ENCODE measurements at places on chromosomes 4 and X.
A peak's percentile ranks its signal among the peaks of the same experiment; 100 is the strongest.

- DNase-seq = no peak
Observed at GRCh38 chr4:139872274-139872673, 206.7 kb downstream of the MGST2 start.

- no peak for DNase-seq
Observed at GRCh38 chr4:185870366-185870765, 58.4 kb upstream of the SORBS2 start.

DNA sequence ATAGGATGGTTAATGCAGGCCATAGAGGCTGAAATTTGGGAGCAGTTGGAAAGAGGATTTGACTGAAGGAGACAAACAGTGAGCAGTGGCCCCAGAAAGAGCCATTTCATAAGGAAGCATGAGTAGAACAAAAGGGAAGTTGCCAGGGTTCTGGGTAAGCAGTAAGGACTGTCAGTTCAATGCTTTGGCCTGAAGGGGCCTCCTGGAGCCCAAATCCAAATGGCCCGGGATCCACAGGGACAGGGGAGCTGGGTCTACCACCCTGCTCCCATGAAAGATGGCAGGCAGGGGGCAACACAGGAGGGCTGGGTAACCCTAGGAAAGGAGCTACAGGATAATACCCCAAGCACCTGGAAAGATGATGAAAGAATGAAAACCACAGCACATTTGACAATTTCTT, 4.1 kb upstream of the INTS6L start:
- DNase-seq = peak; percentile 9

GRCh38 chr4:186782302-186782701, 58.6 kb upstream of the FAT1 start:
- DNase-seq = no peak

DNA sequence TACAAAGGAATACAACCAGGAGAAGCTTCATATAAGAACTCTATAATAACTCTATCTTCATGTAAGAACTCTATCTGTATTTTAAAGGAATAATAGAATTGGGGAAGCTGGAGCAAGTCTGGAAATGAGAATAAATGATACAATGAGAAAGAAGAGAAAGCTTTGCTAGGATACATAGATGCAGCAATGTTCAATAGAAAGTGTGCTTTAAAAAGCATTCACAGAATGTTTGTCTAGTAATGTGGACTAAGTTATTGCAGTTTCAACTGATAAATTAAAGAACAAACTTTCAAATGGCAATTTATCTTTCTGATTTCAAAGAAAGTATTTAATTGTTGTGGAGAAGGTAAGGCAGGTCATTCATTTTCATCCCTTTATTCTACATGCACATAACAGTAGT, 104.9 kb downstream of the TTC29 start:
- DNase-seq = no peak

DNA sequence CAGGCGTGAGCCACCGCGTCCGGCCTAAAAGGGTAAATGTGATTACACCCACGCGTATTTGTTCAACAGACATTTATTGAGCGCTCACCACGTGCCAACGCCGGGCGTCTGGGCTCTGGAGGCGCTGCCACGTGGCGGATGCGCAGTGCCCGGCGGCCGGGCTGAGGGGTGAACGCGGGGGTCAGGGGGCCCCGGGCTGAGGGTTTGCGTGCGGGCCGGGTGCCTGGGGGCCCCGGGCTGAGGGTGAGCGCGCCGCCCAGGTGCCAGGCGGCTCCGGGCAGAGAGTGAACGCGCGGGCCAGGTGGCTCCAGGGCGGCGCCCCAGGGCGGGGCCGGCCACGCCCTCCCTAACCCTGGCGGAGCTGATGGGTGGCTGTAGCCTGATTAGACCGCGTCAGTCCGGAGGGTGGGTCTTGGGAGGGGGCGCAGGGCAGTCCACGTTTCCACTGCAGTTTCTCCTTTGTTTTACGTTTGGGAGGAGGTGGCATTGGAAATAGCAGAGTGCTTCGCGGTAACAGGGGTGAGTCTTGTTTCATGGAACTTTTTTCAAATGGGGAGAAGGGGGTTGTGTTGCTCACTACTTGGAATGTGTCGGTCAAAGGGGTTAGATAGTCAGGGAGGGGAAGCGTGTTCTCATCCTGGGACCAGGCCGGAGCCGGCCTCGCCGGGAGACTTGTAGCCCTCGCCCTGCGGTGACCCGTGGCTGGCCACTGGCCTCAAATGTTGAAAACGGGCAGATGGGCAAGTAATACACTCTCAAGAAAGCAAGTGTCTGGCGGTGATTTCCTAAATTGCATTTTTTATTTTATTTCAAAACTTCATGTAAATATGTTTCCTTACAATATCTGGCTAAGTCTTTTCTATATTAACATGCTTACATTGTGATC, at the start of gene ZFP42:
Gene ZFP42, plus strand, starts transcription at position 450 of the 886 bp plus-strand sequence. CDS start 7,037 bp downstream, outside the sequence.
- no peak for DNase-seq
